ENCODE measurements at places on chromosomes 3 and 15.

DNA sequence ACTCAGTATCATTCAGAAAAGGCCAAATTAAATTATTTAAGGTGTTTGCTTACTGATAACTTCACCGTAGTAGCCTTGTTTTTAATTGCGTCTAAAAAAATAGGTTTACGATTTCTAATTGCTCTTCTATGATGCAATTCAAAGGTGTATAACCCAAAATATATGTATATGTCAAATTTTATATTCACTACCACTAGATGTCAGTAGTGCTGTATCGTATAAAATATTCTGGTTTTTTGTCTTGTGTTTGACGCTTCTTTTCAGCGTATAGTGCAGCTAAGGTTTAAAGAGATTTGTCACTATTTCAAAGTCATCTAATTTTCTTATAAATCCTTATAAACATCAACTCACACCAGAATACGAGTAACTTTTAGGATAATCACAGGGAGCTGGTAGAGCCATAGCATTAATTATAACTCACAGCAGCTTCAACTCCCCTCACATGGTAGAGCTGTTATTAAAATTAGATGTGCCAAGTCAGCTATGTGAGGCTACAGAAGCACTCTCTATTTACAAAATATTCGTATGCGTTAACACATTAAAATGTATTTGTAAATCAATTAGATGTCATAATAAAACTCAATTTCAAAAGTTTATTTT is 3.5 kb downstream of the PFN2 start:
- no peak for DNase-seq

- no peak for DNase-seq
These were observed 9.9 kb upstream of the BRPF1 start for GRCh38 chr3:9721700-9722060.

DNA sequence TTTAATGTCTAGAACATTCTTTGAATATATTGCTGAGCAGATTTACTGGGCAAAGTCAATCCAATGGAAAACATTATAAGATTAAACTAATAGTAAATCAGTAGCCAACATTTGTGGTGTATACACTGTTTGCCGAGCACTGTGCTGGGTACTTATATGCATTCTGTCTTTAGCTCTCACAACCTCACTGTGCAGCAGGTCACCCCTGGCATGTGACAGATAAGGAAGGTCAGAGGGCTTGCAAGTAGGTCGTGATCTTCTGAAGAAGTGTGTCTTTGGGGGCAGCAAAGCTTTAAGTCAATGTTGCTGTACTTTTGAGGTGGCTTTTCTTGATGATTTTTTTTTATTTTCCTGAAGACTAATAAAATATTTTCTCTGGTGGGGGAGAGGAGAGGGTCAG is 62.2 kb downstream of the TCAIM start:
- no peak for DNase-seq

- DNase-seq, result no peak
These were observed 21.0 kb downstream of the RAB8B start for GRCh38 chr15:63210151-63211091.

DNA sequence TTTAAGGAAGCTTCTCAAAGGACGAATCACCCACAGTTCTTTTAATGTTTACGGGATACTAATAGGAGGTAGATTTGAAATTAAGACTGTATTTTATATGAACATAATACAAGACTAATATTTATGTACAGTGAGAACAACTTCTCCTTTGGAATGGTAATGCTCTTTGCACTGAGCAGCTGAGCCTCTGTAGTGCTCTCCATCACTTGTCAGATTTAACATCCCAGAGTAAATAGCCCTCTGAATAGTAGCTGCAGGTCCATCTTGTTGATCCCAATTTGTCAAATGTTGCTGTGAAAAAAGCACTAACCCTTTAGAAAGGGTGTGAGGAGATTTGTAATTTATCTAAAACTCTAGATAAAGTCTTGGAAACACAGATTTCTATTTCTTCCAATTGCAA is 351.4 kb upstream of the KCNMB2 start:
- no peak for DNase-seq

DNA sequence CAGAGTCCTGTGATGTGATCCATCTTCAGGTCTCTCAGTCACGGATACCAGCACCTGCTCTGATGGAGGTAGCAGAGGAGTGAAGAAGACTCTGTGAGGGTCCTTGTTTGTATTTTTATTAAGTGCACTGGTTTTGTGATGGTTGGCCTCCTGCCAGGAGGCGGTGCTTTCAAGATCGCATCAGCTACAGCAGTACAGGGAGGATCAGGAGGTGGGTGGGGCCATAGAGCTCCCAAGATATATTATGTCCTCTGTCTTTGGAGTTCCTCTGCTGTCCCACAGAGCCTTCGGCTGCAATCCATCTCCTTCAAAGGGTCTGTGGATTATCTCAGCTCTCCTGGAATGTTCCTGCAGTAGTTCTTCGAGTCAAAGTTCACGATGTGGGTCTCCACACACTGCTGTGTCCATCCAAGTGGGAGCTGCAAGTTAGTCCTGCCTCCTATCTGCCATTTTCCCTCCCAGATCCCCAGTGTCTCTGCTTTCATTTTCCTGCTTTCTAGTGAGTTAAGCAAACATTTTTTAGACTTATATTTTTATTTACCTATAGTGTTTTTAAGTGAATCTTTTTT is 54.7 kb downstream of the TM2D3 start:
- DNase-seq, result no peak

DNA sequence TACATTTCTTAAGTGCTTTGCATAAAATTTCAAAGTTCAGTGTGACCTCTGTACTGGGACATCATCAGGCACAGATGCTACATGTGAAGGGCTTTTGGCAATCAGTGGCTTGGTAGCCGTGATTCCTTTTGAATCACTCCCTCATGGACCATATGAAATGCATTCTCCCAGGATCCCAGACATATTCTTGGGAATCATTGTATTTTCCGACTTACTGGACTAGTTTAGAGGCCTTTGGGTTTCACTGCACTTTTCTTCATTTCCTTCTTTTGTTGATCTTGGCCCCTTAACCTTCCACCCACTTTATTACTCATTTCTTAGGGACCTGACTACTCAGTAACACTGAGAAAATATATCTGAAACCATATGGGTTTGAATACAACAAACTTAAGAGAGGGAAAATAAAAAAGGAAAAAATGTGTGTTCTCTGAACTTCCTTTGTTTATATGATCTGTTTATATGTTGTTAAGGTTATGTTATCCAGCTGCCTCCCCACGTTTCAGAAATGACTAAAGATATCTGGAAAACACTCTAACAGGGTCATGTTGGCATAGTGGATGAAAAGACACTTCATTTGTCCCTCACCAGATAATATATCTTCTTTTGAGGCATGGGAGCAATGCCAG is 35.1 kb downstream of the HMG20A start:
- no peak for DNase-seq

GRCh38 chr15:31065824-31066223 is 35.7 kb downstream of the TRPM1 start:
- DNase-seq, result no peak

- DNase-seq, result no peak
These were observed 8.6 kb downstream of the PKM start for GRCh38 chr15:72222393-72222792.

DNA sequence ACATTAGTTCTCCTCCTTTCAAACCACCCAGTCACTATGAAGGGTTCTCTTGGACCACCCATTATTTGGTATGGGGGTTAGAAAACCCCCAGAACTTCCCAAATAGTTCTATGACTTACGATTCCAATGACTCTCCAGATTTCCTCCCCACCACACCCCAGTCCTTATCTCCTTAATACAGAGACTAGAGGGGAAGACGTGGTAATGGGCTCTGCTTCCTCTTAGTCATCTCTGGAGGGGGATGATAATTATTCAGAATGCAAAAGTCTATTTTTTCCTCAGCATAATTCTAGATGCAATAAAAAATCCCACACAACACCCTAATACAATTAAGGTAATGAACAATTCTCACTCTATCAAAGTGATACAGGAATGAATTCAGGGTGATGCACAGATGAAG is 48.9 kb upstream of the CFAP161 start:
- no peak for DNase-seq

DNA sequence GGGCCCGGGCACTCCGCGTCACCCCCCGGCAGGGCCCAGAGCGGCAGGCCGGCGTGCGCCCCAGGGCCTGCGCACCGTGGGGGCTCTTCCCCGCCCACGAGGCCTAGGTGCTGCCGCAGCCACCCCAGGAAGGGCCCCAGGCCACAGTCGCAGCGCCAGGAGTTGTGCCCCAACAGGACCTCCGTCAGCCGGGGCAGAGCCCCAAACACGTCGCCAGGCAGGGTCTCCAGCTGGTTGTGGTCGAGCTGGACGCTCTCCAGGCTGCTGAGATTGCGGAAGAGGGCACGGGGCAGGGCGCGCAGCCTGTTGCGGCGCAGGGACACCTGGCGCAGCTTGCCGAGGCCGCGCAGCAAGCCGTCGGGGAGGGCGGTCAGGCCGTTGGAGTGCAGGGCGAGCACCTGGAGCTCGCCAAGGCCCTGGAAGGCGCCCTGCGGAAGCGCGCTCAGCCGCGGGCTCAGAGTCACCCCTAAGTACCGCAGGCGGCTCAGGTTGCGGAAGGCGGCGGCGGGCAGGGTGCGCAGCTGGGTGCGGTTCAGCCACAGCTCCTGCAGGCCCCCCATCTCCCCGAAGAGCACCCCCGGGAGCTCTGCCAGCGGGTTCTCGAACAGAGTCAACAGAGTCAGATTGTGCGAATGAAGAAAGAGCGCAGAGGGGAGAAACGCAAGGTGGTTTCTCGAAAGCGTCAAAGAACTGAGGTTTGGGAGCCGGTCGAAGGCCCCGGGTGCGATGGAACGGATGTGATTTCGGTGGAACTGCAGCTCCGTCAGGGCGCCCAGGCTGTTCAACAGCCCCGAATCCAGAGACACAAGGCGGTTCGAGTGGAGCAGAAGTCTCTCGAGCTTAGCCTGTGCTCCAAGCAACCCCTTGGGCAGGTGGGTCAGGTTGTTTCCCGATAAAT is 2.0 kb downstream of the GP5 start:
- no peak for DNase-seq

- no peak for DNase-seq
These were observed 11.1 kb upstream of the CDV3 start for GRCh38 chr3:133562376-133562775.

DNA sequence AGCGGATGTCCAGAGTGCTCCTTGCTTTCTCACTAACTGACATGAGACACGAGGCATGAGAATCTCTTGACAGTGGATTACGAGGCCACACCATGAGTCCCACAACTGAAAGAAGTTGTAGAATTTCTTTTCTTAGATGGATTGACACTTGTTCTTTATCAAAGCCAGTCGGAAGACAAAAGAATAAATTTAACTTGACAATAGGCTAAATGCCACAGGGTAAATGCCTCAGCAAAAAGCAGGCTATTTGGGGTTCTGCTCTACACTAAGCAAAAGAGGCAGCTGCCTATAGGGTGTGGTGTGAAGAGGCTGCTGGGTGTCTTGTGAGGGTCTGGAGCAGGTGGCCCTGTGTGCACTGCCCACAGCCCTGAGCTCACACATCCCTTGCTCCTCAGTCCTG is 135.1 kb upstream of the SEMA6D start:
- DNase-seq, result no peak

DNA sequence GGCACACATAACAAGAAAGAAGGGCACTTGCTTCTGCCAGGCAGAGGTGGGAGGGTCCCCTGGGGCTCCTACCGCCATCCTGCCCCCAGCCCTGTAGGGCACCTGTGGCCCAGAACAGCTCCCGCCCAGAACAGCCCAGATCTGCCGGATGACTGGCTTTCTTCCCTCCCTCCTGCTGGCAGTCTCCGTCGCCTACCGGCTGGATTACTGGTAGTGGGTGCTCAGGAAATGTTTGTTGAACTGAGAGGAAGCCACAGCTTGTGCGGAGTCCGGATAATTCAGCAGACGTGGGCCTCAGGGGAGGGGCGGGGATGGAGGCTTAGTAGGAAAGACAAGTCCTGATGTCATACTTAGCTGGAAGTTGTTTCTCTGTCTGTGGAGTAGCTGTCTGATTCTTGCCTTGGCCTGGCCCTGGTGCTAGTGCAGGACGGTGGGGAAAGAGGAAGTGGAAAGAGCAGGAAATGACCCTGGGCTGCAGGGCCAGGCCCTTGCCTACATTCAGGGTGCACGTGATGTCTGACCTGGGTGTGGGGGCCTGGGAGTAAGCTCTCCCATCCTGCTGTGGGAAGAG is 6.7 kb downstream of the CCDC9B start:
- no peak for DNase-seq

DNA sequence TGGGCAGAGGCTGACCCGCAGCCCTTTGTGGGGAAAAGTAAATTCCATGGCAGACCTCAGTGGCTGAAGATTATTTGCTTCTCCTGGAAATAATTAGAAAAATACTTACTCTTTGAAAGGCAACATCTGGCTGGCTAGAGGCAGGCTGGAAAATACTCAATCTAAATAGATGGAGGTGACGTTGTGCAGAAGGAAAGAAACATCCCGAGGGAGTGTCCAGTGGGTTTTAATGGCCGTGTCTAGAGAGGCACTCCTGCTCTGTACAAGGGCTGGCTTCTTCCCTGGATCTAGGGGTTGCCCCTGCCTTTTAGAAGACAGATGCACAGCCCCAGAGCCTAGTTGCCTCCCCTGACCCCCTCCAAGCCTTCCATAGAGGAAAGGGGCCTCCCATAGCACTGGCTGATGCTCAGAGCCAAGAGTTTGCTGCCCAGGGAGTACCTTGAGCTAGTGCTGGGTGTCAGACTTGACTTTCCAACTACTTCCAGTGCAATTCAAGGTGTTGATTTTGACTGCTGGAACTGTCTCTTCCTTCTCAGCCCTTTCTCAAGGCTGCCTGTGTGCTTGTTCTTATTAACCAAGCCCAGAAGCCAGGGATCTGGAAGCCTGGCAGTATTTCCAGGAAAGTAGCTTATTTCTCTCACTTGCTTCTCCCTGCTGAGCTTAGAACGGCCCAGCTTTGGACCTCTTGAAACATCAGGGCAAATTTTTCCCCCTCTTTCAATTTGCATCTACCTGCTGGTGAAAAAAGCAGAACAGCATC is 27.4 kb downstream of the CGNL1 start:
- DNase-seq, result no peak

GRCh38 chr3:142450189-142450588 is 2.4 kb upstream of the XRN1 start:
- DNase-seq, result no peak

DNA sequence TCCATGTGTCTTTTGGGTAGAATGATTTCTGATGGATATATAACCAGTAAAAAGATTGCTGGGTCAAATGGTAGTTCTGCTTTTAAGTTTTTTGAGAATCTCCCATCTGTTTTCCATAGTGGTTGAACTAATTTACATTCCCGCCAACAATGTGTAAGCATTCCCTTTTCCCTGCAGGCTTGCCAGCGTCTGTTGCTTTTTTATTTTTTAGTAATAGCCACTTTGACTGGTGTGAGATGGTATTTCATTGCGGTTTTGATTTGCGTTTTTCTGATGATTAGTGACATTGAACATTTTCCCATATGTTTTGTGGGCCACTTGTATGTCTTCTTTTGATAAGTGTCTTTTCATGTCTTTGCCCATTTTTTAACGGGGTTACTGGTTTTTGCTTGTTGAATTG is 36.3 kb upstream of the MB21D2 start:
- DNase-seq, result no peak

DNA sequence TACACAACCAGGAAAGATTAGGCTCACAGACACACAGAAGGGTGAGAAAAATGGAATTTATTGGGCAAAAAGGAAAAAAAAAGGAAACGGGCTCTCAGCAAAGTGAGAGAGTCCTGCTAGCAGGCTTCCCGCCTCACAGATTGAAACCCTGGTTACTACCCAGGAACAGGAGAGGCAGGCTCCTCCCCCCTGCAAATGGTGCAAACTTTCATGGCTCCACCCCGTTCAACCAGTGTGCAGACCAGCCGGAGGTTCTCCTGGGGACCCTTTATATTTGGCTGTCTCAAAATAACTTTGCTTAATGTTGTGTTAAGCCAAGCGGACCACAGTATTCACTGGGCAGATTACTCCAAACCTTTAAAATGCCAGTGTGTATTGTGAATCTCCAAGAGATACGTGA is 40.3 kb downstream of the IL1RAP start:
- DNase-seq, result no peak

Data from stimulated activated CD4-positive, alpha-beta T cell treated with anti-CD3 and anti-CD28 coated beads, Interleukin-2, amount 100 ng/mL, for 24 hours (primary cell).